Muscle of arm (tissue), 14 donors: ENCODE measurements at places on chromosomes 11 and 22. TPM values are rescaled to one million over a fixed set of nuclear protein-coding genes. Genes with fewer than 3 reads are reported as not detected.

Gene KRTAP5-10
- not detected for polyA plus RNA-seq

Gene USP2
- polyA plus RNA-seq: 57.6 TPM

Gene LIPT2
- polyA plus RNA-seq: 3.1 TPM

Gene GGTLC2
- not detected for polyA plus RNA-seq

Gene RBMXL2
- not detected for polyA plus RNA-seq

Gene BAIAP2L2
- not detected for polyA plus RNA-seq

Gene SERPIND1
- not detected for polyA plus RNA-seq

Gene DERL3
- not detected for polyA plus RNA-seq

Gene ELF5
- 0.58 TPM for polyA plus RNA-seq

Gene HPX
- 4.4 TPM for polyA plus RNA-seq

Gene APOBEC3G
- polyA plus RNA-seq: 5.3 TPM

DNA sequence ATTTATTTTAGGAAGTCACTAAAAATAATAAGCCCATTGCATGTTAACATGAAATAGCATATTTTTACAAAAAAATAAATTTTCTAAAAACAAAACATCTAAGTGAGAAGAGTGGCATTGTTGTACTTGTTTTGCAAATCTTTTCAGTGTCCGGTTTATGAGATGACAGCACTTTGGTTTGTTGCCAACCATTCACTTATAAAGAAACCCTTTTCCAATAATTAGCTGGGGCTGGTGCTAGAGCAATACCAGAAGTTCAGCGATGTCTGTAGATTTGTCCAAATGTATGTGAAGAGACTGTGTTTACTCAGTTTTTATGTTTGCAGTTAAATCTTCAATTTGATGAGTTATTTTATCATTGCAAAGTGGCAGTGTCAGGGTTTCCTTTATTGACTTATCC, 22.1 kb upstream of the KRTAP5-7 start:
- no peak for DNase-seq

GRCh38 chr11:28107191-28107749, 686 bp downstream of the KIF18A start:
- DNase-seq: peak; percentile 2

DNA sequence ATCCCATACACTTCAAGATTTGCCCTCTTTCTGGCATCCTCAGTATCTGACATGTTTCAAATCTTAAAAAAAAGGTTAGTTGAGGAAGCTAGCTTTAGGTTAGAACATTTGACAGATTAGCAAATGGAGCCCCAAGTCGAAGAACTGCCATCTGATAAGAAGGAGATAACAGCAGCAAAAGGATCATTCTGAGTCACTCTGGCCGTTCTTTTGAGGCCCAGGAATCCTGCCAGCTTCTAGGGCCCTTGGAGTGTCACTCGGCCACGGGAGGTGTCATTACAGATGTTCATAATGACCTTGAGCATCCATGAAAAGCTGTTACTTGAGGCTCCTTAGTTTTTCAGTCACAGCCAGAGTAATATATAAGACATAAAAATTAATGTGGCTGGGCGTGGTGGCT, 132.1 kb upstream of the RASSF10 start:
- no peak for DNase-seq

- no peak for DNase-seq
Observed at GRCh38 chr22:49994361-49995040, 18.1 kb downstream of the IL17REL start.

DNA sequence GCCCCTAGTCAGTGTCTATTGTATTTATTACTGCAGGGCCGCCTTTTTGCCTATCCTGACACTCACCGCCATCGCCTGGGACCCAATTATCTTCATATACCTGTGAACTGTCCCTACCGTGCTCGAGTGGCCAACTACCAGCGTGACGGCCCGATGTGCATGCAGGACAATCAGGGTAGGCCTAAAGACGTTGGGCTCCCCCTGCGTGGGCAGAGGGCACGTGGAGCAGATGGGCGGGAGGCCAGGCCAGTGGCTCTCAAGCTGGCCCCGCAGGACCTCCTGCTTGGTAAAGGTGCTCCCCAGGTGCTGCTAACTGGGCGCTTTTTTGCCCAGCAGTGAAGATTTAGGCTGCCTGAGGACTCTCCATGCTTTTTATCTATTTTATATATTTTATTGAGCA, 22.5 kb downstream of the CAT start:
- DNase-seq: no peak

DNA sequence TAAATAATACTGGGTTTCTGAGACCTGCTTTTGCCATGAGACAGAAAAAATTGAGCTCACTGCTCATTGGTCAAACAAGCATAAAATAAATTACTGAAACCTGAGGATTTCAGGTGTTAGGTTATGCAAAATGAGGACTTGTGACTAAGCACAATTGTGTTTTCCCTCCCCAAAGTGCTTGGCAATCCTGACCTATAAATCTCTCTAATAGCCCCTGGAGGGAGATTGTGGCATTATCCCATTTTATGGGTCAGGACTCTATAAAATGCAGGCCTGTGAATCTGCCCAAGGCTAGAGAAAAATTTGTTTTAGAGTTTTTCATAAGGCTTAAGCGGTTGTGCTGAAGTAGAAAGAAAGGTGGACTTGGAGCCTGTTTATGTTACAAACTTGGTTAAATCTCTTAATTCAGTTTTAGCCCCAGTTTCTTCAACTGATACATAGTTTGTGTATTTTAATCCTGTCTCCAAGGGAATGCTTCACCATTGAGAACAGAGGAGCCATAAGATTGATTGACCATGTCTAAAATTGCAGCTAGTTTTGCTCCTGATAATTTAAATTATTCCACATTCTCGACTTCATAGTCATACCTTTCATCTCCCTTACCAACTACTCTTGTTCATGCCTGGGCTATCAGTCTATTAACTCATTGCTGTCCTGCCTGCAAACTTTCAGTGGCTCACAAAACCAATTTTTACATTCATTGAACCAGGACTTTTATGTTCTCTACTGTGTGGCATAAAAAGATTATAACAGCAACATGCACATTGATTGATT, 63.6 kb upstream of the LRRC4C start:
- DNase-seq: no peak

- no peak for DNase-seq
Observed at GRCh38 chr11:127217452-127218274, 217.1 kb upstream of the KIRREL3 start.

DNA sequence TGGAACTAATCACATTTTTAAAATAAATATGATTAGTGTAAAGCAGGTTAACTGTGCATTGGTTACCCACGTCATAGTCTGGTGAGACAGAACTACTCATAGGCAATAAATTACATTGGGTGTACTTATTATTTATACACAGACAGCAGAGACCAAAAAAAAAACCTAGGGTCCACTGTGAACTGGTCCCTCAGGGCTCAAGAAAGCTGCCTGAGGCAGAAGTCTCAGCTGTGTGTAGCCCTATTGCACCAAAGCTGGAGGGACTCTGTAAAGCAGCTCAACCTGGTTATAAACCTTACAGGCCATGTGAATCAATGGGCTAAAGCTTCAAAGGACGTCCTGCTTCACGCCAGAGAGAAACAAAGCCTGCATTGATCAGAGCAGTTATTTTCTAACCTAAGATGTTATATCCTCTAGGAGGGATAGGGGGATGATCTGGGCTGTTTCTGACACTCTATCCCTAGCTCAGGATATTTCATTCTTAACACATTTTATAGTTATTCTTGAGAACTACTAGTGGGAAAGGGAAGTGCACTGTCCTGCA, 432.2 kb upstream of the ANO3 start:
- DNase-seq: no peak

- DNase-seq: no peak
Observed at GRCh38 chr22:29604076-29604360, 585 bp downstream of the NF2 start.

DNA sequence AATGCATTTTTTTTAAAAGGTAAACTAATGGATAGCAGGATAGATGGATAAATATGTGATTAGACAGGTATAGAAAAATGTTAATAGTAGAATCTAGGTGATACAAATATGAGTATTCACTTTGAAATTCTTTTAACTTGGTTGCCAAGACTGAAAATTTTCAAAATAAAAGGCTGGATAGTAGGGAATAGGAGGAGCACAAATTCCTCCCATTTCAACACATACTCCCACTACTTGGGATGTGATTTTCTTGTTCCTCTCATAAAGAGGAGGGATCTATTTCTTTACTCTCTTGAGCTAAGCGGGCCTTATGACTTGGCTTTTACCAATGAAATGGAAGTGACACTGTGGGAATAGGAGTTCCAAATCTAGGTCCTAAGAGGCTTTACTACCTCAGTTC, 35.9 kb downstream of the PIK3C2A start:
- no peak for DNase-seq
